GOT3 (cell line): ENCODE measurements at places on chromosomes 5 and 9.

DNA sequence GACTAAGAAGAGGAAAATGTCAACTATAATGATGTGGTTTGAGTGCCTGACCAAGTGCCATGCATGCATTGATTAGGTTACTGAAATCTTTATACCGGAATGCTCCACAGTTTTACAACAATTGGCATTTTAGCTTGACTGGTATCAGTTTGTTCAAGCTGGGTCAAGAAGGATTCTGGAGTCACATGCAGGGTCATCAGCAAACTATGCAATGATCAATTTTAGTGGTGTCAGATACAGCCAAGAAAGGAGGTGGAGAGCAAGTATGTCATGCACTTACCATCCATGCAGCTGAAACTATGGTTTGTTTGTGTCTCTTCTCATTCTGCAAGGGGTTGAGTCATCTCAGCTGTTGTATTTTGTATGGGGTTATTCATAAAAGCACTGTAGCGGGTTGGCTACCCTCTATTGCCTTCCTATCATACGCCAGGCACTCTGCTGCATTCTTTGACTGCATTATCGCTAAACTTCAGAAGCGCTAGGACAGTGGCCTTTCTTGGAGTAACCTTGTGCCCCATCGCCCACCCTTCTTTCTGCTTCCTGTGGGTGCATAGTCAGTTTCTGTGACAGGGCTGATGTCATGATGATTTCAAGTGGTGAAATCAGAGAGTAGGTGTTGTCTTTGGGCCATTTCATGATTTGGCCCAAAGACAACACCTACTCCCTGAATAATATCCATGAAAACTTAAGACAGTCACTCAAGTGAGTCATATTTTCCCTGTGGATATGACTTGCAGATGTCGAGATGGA lies 145.4 kb downstream of the MTX3 start:
- peak; percentile 30 for DNase-seq

DNA sequence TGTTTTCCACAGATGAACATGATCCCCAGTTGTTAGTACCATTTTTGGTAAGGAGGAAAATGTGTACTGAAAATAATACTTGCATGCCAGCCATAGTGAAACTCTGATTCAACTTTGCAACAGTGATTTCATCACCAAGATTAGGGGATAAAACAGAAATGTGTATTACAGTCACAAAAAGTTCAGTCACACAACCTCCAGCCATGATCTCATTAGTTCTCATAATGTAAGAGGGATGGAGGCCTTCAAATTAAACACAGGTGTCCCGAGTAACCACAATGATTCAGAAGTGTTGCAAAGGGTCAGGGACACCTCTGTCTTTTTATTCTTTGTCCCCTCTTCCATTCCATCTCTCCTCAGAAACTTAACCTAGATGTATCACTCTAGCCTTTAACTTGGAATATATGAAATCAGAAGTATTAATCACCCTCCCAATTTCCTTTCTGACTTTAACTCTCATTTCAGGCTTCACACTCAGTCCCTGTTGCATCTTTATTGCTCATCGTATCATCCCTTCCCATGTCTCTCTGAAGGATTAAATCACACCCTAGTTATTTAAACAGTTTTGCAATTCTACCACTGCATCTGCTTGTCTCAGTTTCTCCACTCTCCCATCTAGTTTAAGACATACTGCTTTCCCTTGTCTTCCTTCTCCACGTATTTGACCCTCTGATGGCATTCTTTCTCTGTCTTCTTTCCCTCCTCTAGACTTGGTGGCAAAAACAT lies 291.2 kb downstream of the ADAMTS6 start:
- no peak for DNase-seq

DNA sequence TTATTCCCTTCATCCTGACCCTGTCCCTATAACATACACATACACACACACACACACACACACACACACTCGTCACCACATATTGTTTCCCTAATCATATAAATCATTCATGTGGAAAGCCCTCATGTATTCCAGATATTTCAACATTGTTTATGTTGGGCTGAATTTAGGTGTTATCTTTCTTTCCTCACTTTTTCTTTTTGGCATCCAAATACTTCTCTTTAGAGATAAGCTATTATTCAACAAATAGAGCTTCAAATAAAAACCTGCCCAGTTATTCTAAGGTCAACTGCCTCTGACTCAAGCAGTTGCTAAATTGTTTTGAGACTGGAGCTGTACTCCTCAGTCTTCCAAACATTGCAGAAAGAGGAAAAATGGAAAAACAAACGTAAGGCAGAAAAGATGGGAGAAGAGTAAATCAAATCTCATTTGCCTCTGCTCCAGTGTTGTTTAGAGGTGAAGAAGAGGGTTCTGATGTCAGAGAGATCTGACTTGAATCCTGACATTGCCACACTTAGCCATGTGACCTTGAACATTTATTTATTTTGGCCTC lies 215.7 kb downstream of the GAS1 start:
- no peak for DNase-seq

GRCh38 chr5:159242656-159243055 lies 20.4 kb upstream of the UBLCP1 start:
- DNase-seq: no peak

- no peak for DNase-seq
Measured at GRCh38 chr5:53067641-53068040, 41.9 kb downstream of the MOCS2 start.

DNA sequence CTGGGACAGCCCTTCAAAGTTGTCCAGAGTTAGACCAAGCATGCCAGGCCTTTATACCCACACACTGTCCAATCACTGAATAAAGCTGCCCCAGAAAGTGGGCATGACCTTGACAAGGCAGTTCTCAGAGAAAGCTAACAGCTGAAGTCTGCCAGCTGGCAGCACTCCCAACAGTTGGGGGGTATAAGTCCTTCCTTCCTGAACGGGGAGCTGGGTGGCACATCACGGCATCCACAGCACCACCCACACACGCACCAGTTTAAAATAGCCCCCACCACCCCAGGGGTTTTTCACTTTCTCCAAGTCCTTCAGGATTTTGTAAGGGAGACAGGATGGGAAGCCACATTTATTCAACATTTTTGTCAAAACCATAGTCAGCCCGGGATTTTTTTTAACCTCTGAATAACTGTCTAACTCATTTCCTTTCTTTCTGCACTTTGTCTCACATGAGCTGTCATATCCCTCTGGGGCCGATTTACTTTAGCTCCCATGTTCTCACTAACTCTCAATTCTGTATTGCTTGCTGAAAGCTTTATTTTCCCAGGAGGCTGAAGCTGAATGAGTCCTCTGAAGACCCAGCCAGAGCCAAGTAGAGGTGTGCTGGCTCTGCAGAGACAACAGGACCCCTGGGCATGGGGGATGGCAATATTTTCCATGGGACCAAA lies 15.4 kb downstream of the FAM81B start:
- no peak for DNase-seq

DNA sequence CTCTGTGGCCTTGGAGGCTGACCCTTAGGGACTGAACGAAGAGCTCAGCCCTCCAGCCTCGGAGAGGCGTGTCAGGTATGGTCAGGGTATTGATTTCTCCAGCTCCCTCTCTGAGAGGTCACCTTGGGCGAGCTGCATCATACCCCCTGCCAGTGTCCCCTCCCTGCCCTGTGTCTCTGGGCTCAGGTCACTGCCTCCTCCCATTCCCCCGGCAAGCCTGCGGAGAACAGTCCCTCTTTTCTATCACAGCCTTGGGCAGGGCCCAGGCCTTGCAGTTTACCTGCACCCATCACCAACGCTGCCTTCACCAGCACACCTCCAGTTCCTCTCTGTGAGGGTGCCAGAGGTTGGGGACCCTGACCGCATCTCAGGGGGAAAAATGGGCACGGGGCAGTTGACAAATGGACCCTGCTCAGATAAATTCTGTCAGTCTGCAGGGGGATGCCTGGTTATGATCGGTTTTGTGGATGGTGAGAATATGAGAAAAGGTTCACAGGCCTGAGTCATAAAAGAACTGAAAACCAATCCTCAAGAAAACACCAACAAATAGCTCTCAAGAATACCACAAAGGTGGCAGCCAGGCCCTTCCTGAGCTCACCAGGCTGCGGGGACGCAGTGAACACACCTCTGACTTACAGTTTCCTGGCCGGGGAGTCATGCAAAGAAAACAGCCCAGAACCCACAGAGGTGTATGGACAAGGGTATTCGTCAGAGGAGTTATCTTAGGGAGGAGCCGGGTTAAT lies 24.7 kb upstream of the RXRA start:
- no peak for DNase-seq
